Ecto neural progenitor cell (in vitro differentiated cells): ENCODE measurements at places on chromosomes 4 and X.

DNA sequence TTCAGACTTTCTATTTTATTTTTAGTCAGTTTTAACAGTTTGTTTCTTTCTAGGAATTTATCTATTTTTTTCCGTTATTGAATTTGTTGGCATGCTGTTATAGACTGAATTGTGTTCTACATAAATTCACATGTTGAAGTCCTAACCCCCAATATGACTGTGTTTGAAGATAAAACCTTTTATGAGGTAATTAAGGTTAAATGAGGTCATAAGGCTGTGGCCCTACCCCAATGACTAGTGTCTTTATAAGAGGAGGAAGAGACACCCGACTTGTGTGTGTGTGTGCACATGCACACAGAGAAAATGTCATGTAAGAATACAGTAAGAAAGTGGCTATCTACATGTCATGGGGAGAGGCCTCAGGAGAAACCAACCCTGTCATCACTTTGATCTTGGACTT lies 146.3 kb downstream of the BRWD3 start:
- no peak for DNase-seq

GRCh38 chr4:76641351-76641750 lies 206.3 kb downstream of the SHROOM3 start:
- no peak for DNase-seq

DNA sequence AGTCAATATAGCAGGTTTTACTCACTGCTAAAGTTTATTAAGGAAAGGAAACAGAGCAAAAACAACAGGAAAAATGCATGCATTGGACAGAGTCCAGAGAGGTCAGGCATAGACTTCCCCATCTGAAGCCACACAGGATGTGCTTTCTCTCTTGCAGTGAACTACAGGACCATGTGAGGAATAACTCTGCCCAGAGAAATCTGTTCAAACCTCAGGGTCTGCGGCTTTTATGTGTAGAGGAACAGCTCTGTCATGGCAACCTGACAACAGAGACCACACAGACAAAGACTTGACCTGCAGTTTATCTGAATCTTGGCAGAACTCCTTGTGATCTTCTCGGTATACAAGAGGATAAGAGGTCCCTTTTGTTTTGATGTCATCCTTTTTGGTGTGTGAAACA lies 46.3 kb upstream of the LONRF3 start:
- DNase-seq, result no peak

DNA sequence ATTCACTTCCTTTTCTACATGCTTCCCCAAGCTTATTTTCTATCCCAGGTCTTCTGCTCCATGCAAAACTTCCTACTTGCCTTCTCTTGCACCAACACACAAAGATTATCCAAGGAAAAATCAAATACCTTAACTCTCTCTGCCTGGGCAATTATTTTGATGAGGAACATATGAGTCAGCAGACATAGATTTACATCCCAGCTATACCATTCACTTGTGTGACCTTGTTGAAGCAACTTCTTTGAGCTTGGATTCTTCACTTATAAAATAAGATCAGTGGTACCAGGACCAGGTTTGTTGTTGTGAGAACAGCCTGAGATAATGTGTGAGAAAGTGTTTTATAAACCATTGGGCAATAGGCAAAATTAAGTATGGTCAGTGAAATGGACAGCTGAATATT lies 39.1 kb upstream of the TMEM192 start:
- no peak for DNase-seq

DNA sequence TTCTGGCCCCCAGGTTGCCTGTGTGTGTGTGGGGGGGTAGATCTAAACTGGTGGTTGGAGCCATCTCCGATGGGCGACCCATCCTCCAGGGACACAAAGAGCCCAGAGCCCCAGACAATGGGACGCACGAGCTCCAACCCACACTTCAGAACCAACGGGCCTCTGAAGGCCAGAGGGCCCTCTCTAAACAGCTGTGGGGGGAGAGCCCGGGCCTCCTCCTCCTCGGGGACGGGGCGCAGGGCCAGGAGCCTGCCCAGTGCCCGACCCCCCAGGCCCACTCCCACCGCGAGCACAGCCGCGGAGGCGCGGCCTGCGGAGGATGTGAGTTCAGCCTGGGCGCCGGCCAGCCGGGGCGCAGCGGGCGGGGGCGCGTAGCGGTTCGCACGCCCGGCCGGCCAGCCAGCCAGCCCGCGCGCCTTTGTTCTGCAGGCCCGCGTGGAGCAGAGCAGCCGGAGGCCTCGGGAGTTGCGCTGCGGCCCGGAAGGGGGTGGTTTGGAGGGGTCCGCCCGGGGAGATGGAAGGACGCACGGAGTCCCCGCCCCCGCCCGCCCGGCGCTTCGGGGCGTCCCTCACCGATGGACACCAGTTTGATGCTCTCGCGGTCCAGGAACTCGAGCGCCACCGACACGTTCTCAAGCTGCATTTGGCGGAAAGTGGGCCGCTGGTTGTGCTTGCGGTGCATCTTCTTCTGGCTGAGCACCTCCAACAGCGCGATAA lies 4.0 kb downstream of the FLNA start:
- no peak for DNase-seq

- no peak for DNase-seq
These were observed 60.2 kb downstream of the CHRNA9 start for GRCh38 chr4:40395166-40395900.
